Activated CD4-positive, alpha-beta memory T cell treated with anti-CD3 and anti-CD28 coated beads for 36 hours (primary cell): ENCODE measurements at places on chromosomes 2 and 18. TPM values are rescaled to one million over a fixed set of nuclear protein-coding genes. Genes with fewer than 3 reads are reported as not detected.
A peak's percentile ranks its signal among the peaks of the same experiment; 100 is the strongest.

DNA sequence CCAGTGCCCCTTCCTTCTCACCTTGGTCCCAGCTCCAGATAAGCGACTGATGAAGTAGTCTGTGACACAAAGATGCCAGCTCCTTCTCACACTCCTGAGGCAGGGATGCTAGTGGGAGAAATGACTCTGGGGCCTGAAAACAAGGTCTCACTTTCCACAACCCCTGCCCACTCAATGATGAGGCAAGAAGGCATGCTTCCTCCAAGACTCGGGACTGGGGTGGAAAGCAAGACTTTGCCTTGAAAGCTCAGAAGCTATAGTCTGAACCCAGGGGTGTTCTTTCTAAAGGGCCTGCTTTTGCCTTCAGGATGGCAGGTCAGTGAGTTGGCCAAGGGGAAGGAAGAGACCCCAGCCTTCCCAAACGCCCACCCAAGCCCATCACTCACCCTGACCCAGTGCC lies 1.4 kb downstream of the CCDC142 start:
- DNase-seq, result no peak

DNA sequence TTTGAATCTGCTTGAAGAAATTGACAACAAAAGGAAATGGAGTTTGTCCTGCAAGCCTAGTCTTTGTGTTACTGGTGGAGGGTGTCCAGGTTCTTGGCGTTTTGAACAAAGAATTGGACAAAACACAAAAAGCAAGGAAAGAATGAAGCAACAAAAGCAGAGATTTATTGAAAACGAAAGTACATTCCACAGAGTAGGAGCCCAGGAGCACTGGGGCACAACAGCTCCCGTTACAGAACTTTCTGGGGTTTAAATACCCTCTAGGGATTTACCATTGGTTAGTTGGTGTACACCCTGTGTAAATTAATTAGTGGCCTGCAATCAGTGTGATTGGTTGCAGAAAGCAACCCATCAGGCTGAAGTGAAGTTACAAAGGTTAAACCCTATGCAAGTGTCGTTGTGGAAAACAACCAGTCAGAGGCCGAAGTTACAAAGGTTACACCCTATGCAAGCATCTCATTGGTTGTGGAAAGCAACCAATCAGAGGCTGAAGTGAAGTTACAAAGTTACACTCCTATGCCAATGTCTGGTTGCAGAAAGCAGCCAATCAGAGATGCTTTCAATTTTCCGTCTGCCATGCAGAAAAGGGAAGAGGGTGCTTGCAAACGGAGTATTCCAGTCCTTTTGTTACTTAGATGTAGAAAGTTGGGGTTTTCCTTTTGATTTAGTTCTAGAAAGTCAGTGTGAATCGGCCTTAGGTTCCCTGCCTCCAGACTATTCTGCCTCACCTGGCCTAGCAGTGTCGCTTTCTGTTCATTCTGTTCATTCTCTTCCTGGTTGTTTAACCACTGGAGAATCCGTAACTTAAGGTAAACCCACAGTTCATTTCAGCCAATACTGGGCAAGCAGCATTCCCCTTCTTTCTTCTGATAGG lies 47.6 kb upstream of the PTH2R start:
- no peak for DNase-seq

The ACMSD gene
- total RNA-seq, result not detected

DNA sequence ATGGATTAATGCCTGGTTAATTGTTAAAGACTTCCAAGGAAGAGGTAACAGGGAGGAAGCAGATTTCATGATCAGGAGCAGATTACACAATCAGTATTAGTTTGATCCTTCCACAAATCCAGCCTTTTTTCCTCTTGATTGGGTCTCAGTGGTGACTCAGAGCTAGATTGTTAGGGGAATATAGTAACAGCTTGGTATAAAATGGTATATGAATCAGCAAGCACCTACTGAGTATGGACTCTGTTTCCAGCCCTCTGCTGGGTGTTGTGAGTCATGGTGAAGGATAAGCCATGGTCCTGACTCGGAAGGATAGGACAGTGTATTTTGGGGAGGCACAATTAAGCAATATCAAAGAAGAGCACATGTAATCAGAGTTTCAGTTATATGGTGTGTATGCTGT lies 272.4 kb upstream of the DPP10 start:
- no peak for DNase-seq

DNA sequence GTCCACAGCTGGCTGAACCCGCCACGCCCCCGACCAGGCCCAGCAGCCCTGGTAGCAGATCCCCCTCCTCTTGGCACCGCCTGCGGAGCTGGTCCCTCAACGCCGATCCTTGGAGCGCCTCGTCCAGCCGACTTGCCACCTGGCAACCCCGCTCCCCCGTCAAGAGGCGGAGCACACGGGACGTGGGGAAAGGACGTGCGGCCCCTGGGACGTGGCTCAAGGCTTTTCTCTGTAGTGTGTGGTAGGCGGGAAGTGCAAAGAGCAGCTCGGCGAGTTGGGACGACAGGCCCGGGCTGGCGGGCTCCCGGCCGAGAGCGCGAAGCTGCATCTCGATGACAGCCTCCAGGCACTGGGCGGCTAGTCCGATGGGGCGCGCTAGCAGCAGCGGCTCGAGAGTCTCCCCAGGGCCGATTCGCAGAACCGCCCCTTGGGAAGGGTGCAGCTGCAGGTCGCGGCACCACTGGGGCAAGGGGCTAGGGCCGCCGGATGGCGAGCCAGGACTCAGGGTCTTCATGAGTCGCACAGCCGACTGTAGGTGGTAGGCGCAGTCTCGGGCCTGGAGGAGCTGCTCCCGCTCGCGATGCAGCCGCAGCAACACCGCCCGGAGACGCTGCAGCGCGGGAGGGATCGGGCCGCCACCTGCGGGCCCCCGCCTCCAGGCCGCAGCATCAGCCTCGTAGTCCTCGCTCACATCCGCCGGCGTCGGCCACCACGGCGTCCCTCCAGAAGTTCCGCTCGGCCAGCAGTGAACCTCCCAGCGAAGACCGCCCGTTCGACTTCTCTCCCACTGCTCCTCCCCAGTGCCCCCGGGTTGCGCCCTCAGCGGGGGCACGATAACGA lies 617 bp downstream of the CCDC142 start:
- DNase-seq, result peak; percentile 73

GRCh38 chr2:51335087-51336058 lies 303.4 kb upstream of the NRXN1 start:
- no peak for DNase-seq

The TAF1B gene
- 32.6 TPM for total RNA-seq

DNA sequence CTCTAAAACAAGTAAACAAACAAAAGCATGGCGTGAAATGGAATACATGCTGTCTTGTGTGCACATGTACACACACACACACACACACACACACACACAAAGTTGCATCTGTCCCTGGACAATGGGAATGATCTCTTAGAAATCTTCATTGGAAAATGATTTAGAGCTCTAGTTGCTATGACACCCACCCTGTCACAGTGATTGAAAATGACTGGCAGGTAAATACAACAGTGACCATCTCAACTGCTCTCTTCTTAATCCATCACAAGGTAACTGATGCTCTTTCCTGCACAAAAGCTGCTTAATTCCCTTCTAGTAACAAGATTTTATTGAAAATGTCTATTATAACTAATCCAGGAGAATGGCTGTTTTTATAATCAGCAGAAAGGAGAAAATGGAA lies 1011.7 kb upstream of the GYPC start:
- no peak for DNase-seq
